ENCODE measurements at places on chromosomes 3 and 15.

DNA sequence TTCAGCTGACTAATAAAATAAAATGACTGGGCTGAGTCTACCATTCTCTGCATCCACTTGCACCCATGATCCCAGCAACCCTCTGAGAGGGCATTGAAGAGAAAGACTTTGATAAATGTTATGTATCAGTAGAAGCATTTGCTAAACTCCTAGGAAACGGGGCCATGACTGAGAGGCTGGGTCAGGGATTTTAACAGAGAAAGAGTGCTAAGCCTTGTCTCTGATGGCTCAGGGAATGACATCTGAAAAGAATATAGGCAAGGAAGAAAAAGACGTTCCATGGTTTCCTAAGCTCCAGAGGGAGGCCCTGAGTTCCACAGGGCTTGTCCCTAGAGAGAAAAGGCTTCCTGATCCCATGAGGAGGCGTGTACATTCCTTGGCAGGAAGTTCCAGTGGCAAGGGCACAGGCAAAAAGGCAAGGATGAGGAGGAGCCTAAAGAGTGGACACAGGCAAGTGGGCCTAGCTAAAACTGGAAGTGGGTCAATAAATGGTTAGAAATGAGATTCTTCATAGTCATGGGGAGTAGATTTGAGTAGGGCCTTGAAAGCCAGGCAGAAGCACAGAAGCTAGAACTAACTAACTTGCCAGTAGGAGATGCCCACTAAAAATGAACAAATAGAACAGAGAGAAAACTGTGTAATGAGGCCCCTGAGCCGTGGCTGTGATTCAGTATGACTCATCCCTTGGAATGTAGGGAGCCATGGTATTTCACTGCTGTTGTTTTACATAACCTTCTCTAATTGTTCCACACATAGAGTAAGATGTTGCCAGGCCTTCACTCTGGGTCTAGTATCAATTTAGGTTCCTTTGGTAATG is 44.9 kb upstream of the MANF start:
- DNase-seq = no peak

DNA sequence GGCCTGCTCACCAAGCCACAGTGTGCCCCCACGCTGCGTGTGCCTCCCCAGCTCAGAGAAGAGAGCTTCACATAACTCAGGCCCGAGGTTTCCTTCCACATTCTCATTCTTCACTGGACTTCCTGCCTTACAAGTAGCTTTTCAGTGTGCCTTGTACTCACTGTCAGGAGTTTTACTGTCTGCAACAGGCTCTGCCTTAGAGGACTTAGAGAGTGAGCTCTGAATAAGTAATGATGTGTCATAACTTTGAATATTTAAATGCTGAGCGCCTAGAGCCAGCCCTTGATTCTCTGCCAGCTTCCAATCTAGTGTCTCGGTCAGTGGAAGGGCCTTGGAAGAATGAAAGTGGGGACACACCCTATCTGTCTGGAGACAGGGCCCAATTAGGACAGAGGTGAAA is 41.8 kb downstream of the ITGB5 start:
- DNase-seq = no peak

GRCh38 chr15:75809986-75810750 is 33.1 kb upstream of the UBE2Q2 start:
- DNase-seq = no peak

DNA sequence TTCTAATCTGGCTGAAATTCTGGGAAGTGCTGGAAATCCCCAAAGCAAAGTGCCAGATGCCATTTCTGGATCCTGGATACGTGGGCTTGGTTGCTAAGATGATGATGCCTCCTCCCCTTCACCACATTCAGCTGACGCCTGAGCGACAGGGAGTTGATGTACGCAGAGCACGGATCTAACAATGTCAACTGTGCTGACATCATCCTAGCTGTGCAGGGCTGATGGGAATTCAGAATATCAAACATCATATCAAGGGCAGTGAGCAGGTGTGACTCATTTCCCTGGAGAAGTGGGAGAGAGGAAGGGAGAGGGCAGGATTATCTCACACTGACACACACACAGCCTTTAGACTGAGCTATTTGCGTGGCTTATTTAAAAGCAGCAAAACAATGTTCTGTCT is 92.6 kb upstream of the ZBTB20 start:
- DNase-seq = peak; percentile 71

DNA sequence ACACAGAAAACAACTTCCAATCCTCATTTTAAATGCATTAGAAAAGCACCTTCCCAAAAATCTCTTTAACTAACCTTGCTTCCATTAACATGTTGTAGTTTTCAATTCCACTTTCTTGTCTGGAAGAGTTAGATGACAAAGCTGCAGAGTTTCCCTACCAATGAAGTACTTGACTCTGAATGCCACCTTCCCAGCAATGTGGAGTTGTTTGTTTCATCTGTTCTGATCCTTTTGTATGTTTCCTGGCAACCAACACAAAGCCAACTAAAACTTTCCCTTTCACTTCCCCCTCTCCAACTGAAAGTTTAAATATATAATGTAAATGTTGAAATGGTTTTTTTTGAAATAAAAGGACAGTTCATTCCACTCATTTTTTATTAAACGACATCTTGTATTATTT is at the start of gene WDR49:
Gene WDR49, minus strand, starts transcription at position 183 of the 400 bp plus-strand sequence. CDS start 517 bp downstream, outside the sequence.
- no peak for DNase-seq

DNA sequence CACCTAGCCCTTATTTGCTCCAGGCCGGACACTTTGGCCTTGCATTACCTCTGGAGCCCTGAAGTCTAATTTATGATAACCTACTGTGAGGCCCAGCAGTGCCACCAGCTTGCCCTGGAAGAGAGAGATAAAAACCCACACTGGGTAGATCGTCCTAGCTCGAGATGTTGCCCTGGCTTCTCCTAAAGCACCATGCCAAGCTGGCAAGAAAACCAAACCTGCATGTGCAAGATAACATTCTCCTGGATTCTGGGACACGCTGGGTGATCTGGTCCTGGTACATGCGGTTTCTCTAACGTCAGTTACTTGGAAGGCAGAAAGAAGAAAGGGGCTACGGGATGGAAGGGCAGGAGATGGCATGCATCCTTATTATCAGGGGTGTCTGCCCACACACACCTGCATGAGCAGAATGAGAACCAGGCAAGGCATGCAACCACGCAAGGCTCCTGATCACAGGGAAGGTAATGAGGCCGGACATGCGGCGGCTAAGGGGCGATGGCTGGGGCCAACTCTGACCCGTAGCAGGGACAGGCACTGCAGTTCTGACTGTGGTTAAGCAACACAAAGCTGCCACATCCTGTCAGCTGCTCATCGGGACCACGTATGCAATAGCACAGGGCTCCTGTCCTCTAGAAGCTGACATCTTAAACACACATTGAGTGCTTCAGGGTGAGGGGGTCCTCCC is 73.0 kb downstream of the OXNAD1 start:
- no peak for DNase-seq

- DNase-seq = no peak
These were observed 97.8 kb downstream of the CLDN1 start for GRCh38 chr3:190224456-190224855.

GRCh38 chr3:118544458-118544857 is 490.2 kb downstream of the IGSF11 start:
- no peak for DNase-seq

DNA sequence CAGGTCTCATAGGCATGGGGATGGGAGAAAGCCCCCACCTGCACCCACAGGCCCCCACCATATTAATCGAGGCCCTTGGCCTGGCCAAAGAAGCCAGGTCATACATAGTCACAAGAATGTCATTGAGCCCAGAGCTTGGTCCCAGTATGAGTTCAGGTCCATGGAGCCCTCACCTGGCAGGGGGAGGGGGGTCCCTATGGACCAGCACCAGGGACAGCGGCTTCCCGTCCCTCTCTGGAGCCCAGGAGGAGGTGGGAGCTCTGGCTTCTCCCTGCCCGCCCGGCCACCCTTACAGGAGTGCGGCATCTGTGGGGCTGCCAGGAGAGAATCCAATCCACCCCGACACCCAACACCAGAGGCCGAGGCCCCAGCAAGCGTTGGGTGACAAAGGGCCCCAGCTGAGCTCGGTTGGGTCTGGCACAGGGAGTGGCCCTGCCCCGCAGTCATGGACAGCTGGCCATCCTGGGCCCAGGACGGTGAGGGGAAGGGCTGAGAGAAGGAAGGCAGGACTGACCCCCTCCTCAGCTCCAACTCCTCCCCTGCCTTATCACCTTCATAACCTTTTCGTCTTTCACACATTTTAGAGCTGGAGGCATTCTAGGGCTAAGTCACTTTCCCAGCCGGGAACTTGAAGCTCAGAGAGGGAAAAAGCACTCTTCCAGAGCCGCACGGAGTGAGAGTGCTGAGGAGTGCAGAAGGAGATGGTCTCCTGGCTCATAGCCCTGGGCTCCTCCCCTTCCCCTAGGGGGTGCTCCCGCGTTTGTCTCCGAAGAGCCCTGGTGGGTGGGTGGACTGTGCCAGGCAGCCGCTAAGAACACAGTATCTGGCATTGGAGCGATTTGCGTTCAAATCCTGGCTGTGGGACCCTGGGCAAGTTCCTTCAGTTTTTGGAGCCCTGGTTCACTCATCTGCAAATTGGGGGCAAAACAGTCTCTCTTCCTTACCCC is 54.6 kb downstream of the ATP2B2 start:
- no peak for DNase-seq

GRCh38 chr3:48015431-48016180 is 610 bp downstream of the MAP4 start:
- DNase-seq = no peak

GRCh38 chr15:69009341-69009740 is 5.2 kb upstream of the NOX5 start:
- DNase-seq = no peak

- no peak for DNase-seq
These were observed 263.8 kb downstream of the FEZF2 start for GRCh38 chr3:62109534-62109933.

GRCh38 chr3:177528306-177529070 is 331.2 kb upstream of the TBL1XR1 start:
- DNase-seq = no peak

DNA sequence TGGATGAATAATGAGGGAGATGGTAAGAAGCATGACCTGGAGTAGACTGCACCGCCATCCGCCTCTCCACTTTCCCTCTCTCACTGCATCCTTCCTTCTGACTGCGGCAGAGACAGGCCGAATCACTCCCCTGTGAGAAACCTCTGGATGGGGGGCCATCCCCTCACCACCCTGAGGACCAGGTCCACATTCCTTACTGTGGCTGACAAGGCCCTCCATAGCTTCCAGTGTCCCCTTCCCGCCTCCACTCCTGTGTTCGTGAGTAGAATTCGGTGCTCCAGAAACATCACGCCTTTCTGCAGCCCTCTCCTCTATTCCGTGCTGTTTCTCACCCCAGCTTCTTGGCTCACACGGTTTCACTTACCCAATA is 2.8 kb downstream of the PIGZ start:
- DNase-seq = no peak

DNA sequence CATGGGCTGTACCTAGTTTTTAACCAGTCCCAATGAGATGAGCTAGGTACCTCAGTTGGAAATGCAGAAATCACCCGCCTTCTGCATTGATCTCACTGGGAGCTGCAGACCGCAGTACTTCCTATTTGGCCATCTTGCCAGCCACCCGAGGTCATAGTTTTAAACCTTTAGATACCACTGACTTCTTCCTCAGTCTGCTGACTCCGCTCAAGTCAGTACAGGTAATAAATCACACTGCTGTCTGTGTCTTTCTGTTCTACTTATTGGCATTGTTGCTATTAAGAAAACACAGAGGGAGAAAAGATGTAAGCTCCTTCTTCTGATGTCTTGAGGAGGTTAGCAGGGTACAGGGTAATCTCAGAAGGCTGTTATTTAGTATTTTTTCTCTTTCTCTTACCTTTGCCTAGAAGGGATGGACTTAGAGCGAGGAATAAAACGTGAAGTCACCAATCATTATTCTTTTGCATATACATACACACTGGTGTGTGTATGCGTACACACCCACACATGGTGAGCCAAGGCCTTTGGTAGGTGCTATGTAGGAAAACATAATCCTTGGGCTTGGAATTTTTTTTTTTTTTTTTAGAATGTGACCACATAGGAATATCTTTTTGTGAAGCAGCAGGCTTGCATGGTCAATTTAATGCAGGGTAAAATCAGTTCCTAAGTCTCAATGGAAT is 197.2 kb downstream of the EDEM1 start:
- DNase-seq = no peak

- no peak for DNase-seq
These were observed 29.7 kb upstream of the MYRIP start for GRCh38 chr3:39779511-39780230.

DNA sequence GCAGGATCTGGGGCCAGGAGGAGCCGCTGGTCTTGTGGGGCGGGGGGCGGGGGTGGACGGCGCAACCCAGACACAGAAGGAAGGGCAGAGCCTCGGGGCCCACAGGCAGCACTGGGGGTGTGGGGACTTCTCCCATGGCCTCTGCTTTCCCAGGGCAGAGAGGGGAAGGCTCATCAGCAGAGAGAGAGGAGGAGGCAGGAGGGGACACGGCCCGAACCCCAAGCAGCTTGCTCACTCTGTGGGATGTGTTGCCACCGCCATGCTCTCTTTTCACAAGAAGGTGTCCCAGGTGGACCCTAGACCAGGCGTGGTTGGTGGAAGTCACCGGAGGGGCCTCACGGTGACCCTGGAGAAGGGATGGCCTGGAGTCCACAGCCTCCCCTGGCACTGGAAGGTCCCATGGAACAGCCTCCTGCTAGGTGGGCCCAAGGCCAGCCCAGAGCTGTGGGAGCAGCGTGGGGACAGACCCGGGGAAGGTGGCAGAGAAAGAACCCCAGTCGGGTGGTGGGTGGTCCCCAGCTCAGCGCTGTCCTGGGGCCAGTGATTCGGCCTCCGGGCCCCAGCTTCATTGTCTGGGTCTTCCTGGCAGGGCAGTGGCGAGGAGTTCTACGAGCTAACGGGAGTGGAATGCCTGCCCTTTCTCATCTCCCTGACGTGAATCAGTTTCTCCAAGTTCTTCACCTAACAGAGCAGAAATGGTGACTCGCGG is 46.8 kb upstream of the PCSK6 start:
- no peak for DNase-seq

DNA sequence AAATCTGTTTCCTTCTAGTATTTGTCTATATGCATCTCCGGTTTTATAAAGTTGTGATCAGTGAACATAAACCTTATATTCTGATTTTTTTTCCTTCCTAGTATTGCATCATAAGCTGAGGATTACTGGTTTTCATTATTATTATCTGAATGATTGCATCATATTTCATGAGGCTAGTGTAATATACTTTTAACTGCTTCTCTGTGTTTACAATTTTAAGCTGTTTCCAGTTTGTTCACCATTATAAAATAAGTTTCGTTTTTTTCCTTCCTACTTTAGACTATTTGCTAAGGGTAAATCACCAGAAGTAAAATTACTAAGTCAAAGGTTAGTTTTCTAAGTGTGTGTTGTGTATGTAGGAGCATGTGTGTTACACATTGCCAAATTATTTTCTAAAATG is 20.2 kb downstream of the SEMA6D start:
- DNase-seq = no peak

- DNase-seq = peak; percentile 45
These were observed 74.1 kb upstream of the MITF start for GRCh38 chr3:69665026-69665737.

- DNase-seq = no peak
These were observed 246.6 kb downstream of the CBLB start for GRCh38 chr3:105622169-105622568.

DNA sequence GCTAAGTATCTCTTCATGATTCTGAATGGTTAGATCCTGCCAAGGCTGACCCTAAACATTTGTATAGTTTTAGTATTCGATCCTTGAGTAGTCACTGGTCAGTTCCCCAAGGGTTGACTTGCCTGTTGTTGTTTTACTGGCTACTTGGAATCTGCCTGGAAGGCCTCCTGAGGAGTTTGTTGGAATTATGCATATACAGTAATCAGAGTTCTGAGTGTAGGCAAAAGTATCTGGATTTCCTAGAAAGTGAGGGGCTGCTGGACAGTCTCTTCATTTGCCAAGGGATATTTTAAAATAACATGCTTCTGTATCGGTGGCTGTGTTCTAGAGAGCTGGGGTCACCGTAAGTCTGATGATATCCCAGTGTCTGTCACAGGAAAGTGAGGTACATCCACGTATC is 333.2 kb upstream of the C2CD4B start:
- no peak for DNase-seq

All from NCI-H1092 (cell line).